ENCODE measurements at places on chromosomes 4 and X. TPM values are rescaled to one million over a fixed set of nuclear protein-coding genes. Genes with fewer than 3 reads are reported as not detected.

Gene DIPK2B
- total RNA-seq: not detected

Gene FOXR2
- not detected for total RNA-seq

Gene IRS4
- total RNA-seq: not detected

Gene CSN3
- total RNA-seq: not detected

Gene LDB2
- 3.9 TPM for total RNA-seq

Gene CENPE
- 24.3 TPM for total RNA-seq

Gene UNC5C
- 2.5 TPM for total RNA-seq

Gene ATP7A
- total RNA-seq: 14.1 TPM

Gene PCGF3
- 24.0 TPM for total RNA-seq

Gene TREX2
- total RNA-seq: 1.3 TPM

Gene XAGE1A
- total RNA-seq: not detected

Gene SUPT20HL1
- total RNA-seq: 0.22 TPM

Gene WDR44
- 22.6 TPM for total RNA-seq

Gene BMX
- 0.11 TPM for total RNA-seq

Gene PDE6B
- total RNA-seq: 0.43 TPM

Gene CXCL8
- 4.0 TPM for total RNA-seq

Gene CENPVL2
- total RNA-seq: not detected

Gene TRPC3
- 0.13 TPM for total RNA-seq

Gene SMR3B
- not detected for total RNA-seq

Gene MAMLD1
- 8.9 TPM for total RNA-seq

Gene PRDM8
- 3.5 TPM for total RNA-seq

Gene ABCE1
- 118 TPM for total RNA-seq

Gene KLF8
- 4.6 TPM for total RNA-seq

Gene XK
- total RNA-seq: 0.22 TPM

Gene SSX3
- total RNA-seq: not detected

Measured in articular chondrocyte of knee joint (primary cell).